ENCODE measurements at places on chromosomes 3 and 15. TPM values are rescaled to one million over a fixed set of nuclear protein-coding genes. Genes with fewer than 3 reads are reported as not detected.

DNA sequence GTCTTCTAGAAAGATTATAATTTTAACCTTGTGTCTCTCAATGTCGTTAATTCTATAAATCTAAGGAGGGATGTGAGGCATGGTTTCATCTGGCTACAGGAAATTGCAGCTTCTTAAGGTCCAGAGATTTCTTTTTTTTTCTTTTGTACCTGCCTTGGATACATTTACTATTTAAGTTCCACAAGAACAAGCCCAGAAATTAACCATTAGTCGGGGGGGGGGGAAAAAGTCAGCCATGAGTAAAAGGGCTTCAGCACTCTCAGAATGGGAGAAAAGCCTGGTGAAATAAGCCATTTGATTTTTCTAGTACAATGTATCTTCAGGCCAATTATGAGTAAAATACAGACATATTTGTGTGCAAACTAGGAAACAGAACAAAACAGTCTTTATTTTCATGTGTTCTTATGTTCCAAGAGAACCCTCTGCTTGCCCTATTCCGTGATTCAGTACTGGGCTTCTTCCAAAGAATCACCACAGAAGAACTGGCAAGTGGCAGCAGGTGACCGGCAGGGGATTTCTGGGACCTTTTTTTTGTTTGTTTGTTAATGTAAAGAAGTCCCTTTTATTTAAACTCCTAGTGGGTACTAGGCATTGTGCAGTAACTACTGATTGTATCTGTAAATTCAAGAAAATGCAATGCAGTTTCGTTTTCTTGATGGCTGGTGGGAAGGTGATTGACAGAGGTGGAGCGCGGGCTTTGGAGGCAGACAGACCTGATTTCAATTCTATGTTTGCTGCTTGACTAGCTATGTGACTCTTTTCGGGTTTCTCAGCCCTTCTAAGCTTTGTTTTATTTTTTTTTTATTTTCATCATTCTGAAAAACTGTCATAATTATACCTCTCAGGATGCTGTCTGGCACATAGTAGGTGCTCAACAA is 82.5 kb downstream of the PEX5L start:
- DNase-seq, result no peak

DNA sequence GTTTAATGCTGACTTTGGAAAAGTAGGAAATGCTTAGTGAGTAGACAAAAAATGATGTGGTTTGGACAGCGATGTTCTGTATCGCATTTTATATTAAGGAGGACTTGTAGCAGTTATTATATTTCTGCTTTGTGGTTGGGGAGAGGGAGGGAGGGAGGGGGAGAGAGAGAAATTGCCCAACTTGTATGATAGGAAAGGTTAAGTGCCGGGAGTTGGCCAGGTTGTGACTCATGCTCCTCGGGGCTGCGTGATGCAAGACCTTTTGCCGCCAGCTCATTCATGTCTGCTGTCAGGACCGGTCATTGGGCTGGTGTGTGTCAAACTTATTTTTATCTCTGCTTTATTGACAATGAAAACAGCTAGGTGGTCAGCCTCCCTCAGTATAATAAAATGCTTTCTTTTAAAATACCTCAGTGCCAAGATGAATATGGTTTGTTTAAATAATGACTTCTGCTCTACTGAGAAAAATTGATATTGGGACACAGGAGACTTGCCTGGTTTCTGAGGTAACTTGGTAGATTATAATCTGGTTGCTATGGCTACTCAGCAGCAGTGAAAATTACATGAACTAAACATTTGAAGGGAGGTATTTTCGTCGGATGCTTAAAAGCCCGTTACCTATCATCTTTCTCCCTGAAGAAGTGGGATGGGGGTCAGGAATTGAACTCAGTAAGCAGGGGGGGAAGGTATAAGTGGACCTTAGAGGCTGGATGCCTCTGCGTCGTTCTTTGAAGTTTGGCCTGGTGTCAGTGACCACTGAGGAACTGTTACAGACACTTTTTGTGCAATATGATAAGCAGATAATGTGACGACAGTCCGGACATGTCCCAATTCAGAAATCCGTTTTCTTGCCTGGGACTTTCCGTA is 90.7 kb downstream of the FNDC3B start:
- peak; percentile 73 for DNase-seq

GRCh38 chr3:54918516-54918915 is 9.3 kb downstream of the LRTM1 start:
- DNase-seq, result no peak

DNA sequence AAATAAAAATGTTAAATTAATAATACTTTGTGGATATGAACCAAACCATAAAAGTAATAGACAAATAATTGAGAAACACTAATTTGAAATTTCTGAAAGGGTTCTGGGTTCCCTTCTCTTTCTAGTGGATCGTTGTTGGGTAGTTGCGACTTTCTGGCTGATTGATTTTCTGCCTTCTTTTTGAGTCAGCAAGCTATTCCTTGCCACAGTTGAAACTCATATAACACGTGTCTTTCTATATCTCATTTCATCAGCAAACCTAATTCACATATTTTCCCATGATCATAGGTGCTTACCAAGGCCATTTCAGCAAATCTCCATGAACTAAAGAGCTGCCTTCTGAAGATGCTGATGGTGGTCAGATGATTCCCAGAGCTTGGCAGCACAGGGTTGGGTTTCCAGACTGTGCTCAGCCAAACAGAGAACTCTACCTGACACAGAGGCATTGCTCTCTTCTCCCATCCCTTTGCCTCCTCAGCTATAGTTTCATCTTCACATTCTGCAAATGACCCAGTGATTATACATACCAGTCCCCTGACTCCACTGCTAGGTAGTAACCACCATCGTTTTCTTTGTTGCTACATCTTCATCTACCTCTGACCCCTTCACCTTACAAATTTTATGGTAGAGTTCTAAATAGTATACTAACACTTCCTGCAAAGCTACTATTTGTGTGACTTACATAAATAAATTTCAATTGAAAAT is 383.9 kb upstream of the DPH6 start:
- no peak for DNase-seq

DNA sequence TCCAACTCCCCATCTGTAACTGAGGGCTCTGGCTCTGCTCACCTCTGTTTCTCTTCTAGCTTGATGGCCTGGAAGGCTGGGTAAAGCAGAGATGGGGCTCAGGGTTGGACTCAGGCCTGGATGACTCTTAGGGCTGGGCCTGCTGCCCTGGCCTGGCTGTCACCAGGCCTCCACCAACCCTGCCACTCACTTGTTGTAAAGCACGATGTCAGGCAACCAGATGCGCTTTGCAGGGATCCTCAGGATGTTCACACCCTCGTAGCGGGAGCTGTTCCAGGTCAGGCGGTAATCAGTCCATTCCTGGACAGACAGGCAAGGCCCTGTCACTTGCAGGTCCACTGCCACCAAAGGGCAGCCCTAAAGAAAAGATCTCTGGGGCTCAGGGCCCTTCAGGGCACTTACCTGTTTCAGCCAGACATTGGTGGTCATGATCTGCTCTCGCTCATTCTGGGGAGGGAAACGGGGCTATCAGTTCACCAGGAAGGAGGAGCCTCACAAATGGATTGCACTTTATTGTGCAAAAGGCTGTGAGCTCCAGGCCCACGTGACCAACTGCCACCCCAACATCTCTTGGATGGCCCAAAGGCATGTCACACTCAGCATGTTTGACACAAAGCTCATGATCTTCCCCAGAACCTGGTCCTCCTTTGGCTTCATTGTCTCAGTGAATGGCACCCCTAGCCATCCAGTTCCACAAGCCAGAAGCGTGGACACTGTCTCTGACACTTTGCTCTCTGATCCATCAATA is 9.9 kb downstream of the CHRNB4 start:
- DNase-seq, result no peak

DNA sequence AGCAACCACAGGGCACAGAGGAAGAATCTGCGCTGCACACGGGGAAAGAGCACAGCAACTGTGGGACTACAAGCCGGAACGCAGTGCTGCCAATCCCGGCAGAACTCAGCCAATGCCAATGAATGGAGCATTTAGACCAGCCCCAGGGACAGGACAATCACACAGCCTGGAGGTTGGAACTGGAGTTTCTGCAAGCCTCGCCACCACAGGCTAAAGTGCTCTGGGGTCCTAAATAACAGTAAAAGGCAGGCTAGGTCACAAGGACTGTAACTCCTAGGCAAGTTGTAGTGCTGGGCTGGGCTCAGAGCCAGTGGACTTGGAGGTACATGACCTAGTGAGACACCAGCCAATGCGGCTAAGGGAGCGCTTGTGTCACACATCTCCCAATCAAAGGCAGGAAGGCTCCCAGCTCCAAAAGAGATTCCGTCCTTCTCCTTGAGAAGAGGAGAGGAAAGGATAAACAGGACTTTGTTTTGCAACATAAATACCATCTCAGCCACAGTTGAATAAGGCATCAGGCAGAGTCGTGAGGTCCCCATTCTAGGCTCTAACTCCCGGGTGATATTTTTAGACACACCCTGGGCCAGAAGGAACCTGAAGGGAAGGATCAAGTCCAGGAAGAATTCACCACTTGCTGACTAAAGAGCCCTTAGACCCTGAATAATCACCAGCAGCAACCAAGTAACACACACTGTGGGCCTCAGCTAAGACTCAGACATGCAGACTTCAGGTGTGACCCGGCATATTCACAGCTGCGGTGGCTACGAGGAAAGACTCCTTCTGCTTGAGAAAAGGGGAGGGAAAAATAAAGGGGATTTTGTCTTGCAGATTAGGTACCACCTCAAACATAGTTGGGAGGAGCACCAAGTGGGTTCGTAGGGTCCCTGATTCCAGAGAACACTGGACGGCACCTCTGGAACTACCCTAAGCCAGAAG is 85.5 kb upstream of the XXYLT1 start:
- DNase-seq, result no peak

DNA sequence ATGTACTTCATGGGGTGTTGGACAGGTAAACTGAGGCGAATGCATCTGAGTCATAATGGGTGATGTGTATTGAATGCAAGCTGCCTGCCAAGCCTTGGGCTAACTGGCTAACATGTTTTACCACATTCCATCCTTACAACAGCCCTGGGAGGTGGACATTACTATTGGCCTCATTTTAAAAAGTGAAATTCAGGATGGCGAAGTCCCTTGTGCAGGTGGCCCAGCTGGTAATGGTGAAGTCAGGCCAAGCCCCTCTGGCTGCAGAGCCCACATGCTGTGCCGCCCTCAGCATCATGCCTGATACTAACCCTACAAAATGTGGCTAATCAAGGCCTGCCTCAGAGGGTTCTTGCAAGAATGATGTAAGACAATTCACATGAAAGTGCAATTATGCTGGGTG is 60.0 kb upstream of the CHD2 start:
- no peak for DNase-seq

DNA sequence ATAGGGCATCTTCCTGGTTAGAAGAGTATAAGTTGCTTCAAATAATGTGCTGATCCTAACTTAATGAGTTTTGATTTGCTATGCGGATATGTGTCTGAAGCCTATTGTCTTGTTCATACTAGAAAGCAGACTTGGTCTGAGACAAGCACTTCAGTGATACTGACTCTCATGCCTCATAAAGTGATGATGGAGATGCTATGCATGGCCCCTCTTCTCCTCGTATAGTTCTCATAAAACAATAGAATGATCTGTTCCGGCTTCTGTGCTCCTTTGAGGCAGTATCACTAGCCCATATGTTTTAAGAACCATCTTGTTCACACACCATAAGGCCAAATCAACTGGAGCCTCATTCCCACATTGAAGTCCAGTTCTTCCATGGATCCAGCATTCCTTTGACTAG is 222.1 kb downstream of the LRTM1 start:
- DNase-seq, result no peak

DNA sequence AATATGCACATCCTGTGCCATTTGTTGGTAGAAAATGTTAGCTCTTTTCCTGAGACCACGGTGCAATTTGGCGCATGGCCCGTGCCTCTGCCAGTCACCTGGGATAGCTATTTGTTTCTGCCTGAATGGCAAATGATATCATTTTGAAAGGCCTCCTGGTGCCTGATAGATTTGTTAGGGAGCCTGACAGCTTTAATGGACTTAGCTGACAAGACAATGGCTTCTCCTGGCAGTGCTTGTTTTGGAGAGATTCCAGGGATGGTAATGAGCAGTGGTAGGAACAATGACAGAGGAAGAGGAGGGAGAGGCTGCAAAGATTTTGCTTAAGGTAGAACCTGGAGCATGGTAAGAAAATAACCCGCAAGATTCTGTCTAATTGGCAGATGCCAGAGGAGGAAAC is 268.5 kb downstream of the CLSTN2 start:
- DNase-seq, result no peak

- DNase-seq, result no peak
Observed at GRCh38 chr15:32956006-32956405, 238.2 kb downstream of the GREM1 start.

DNA sequence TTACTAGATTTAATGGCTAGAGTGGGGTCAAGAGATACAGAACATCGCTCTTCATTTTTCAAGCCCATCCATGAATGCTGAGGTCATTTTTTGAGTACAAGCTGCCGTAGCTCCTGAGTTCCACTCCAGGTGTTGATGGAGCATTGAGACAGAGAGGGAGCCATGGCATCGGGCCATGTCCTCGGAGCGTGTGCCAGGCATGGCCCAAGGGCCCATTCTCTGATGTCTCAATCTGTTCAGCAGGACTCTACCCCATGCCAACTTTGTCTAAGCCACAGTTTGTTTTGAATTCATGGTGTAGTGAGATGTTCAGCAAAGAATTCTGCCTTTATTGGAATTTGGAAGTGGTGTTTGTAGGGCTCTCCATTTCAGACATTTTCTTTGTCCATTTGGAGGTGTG is 110.5 kb upstream of the ADAMTS9 start:
- DNase-seq, result no peak

- no peak for DNase-seq
Observed at GRCh38 chr3:141091426-141091825, 40.3 kb downstream of the SPSB4 start.

DNA sequence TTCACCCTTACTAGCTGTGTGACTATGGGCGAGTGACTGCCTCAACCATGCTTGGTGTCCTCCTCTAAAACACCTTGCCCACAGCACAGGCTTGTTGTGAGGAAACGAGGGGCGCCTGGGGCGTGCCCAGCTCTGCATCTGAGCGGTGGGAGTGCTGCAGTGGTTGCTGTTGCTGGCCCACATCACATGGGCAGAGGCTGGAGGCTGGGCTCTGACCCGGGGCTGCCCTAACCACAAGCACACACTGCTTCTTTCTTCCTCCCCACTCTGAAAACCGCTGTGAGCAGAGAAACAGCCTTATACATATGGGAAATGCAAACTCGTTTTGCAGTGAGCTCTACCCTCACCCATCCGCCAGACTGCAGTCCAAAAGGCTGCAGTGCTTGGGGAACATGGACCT is 74.8 kb upstream of the RPL32 start:
- no peak for DNase-seq

- DNase-seq, result no peak
Observed at GRCh38 chr3:97822359-97822775, 556 bp downstream of the CRYBG3 start.

GRCh38 chr15:85947936-85948335 is 131.7 kb upstream of the AGBL1 start:
- DNase-seq, result no peak

DNA sequence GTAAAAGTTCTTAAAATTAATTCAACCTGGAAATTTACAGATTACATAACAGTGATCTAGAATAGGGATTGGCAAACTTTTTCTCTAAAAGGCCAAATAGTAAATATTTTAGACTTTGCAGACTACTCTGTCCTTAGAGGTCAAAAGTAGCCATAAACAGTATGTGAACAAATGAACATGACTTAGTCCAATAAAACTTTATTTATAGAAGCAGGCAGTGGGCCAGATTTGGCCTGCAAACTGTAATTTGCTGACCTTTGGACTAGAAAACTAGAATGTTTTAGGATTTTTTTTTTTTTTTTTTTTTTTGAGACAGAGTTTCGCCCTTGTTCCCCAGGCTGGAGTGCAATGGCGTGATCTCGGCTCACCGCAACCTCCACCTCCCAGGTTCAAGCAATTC is 12.1 kb downstream of the SENP8 start:
- DNase-seq, result no peak

Gene KY
- 3.1 TPM for polyA plus RNA-seq

Gene SUCNR1
- polyA plus RNA-seq, result 0.69 TPM

Gene ITIH3
- 5.3 TPM for polyA plus RNA-seq

Gene C3orf85
- 95.5 TPM for polyA plus RNA-seq

Gene ADCY5
- 10.6 TPM for polyA plus RNA-seq

Gene VIPR1
- 75.3 TPM for polyA plus RNA-seq

All from large intestine (tissue), 12 donors.